ENCODE measurements at places on chromosomes 4 and X.

DNA sequence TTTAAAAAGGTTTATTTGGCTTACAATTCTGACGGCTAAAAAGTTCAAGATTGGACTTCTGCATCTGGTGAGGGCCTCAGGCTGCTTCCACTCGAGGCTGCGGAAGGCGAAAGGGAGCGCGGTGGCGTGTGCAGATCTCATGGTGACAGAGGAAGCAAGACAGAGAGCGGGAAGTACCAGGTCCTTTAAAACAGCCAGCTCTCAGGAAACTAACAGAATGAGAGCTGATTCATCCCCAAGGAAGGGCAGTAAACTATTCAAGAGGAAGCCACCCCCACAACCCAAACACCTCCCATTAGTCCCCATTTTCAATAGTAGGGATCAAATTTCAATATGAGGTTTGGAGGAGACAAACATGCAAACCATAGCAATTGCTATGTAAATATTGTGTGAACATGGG is 2144.2 kb upstream of the AGA start:
- no peak for DNase-seq

GRCh38 chr4:137274404-137274803 is 257.9 kb downstream of the PCDH18 start:
- no peak for DNase-seq

- DNase-seq: no peak
Observed at GRCh38 chr4:33425936-33426335, 2705.8 kb downstream of the PCDH7 start.

- DNase-seq: no peak
Observed at GRCh38 chr4:73576381-73576780, 43.9 kb downstream of the RASSF6 start.

GRCh38 chrX:118761939-118762707 is 34.7 kb downstream of the IL13RA1 start:
- DNase-seq: no peak

- DNase-seq: no peak
Observed at GRCh38 chr4:182823576-182823975, 93.6 kb downstream of the DCTD start.

- no peak for DNase-seq
Observed at GRCh38 chrX:63576533-63576932, 208.5 kb downstream of the ARHGEF9 start.

- DNase-seq: no peak
Observed at GRCh38 chr4:182288534-182288933, 45.3 kb downstream of the TENM3 start.

DNA sequence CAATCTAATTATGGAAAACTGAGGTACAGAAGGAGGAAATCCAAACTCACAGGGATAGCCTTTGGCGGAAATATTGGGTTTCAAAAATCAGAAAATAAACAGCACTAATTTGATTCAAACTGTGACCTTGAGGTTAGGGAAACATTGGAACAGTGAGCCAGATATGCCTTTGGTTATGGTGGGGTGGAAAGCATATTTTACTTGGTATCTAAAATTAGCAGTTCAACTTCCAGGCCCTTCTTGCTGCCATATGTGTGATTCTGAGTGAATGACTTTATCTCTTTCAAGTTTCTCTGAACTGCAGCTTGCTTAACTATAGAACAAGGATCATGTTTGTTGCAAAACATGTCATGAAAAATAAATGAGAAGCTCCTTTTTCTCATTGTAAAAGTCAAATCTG is 240.9 kb upstream of the VEGFC start:
- no peak for DNase-seq

DNA sequence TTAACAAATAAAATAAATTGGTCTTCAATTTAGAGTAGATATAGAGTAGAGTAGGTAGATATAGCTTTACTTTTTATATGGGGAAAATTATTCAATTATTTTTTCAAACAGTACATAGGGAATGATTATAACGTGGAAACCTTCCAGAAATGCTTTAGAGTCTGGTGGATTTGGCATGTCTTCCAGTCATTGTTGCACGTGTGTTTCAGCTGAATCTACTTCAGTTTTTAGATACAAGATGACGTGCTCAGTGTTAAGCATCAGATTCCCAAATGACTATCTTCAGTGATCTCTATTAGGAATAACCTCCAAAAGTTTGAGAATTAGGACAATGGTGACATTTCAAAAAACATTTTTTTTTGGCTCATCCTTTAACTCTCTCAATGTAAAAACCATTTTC is 616.9 kb downstream of the ANKRD50 start:
- no peak for DNase-seq

GRCh38 chr4:81566161-81566591 is 94.5 kb upstream of the RASGEF1B start:
- DNase-seq: no peak

- DNase-seq: no peak
Observed at GRCh38 chr4:22487328-22487727, 28.5 kb downstream of the ADGRA3 start.

DNA sequence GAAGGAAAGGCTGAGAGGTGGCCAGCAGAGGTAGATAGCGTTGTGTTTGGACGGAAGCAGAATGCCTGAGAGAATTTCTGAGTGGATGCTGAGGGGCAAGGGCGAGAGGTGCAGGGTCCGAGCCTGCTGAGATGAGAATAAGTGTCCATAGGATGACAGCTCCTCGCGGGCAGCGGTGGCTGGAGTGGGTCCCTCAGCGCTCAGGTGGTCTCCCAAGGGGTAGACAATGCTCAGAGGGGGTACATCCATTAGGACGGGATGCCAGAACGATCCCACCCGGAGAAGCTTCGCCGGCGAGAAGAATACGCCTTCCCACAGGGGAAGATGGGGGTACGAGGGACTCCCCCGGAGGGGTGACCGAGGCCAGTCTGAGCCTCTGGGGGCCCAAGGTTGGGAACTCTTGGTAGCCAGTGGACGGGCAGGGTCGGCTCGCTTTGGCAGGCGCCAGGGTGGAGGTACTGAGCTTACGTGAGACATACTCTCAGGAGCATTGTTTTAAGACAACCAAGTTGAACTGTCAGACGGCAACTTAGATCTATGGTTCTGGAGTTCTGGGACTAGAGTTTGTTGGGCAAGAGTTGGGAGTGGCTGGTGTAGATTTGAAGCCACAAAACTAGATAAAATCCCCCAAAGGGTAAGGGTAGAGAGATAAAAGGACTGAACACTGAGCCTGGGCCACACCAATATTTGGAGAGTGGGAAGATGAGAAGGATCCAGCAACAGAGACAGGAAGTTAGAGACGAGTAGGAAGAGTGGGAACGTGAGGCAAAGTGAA is 15.8 kb downstream of the BRCC3 start:
- no peak for DNase-seq

- no peak for DNase-seq
Observed at GRCh38 chrX:30851449-30851848, 37.6 kb downstream of the TAB3 start.

GRCh38 chrX:128287693-128288092 is 235.5 kb upstream of the ACTRT1 start:
- no peak for DNase-seq

DNA sequence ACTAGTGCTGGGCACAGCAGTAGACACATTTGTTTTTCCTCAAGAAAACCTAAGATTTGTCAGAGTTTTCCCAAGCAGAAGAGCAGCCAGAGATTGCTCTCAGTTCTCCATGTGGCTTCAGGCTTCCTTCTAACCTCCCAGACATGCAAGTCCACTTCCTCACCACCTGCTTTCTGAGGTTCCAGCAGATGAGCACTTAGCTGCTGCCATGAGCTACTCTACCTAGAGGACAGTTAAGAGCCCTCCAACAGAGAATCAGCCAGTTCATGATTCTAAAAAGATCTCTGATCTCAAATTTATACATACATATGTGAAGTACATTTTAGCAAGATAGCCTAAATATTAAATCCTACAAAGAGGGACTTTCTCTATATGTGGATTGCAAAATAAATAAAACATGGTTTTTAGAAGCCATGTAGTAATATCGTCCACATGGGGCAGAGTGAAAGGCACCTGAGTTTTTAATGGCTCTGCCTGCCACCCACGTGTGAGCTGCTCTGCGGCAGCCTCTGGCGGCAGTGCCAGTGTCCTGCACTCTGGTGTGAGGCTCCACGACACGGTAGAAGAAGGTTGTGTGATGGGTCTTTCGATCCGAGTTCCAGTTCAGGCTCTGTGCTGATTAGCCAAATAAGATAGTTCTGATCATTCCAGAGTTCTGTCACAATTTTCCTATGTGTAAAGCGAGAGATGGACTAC is 10.3 kb downstream of the CYP4V2 start:
- peak; percentile 51 for DNase-seq

- DNase-seq: no peak
Observed at GRCh38 chrX:148069759-148070503, 88.8 kb downstream of the FMR1NB start.

DNA sequence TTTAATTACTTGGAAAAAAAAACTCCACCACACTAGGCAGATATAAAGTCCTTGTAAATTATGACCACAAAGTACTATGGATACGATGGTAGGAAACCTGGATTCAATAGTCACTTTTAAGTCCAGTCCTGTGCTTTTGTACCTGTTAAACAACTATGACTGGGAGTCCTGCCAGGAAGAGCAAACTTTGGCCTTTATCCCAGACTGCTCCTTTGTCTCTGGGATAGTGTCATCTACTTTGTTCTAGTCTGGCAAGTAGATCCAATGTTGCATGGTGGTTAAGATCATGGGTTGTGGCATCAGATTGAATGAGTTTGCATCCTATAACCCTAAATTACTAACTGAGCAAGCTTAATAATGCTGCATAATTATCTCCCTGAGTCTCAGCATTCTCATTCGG is 175.3 kb upstream of the FGF13 start:
- DNase-seq: no peak

- DNase-seq: no peak
Observed at GRCh38 chr4:92516450-92516849, 212.7 kb downstream of the GRID2 start.

DNA sequence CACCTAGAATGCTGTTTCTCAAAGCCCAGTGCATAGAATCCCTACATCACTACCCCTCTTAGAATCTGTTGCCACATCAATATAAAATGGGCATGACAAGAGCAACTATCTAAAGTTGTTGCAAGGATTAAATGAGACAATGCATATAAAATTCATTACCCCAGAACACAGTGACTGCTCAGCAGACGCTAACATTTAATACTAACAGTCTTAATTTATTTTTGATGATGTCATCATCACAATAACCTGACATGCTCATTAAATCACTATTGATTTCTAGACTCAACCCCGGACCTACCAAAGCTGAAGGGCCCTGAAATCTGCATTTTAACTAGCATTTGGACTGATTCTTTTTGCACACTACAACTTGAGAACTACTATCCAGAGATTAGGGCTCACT is 3.9 kb downstream of the ARSJ start:
- DNase-seq: no peak

DNA sequence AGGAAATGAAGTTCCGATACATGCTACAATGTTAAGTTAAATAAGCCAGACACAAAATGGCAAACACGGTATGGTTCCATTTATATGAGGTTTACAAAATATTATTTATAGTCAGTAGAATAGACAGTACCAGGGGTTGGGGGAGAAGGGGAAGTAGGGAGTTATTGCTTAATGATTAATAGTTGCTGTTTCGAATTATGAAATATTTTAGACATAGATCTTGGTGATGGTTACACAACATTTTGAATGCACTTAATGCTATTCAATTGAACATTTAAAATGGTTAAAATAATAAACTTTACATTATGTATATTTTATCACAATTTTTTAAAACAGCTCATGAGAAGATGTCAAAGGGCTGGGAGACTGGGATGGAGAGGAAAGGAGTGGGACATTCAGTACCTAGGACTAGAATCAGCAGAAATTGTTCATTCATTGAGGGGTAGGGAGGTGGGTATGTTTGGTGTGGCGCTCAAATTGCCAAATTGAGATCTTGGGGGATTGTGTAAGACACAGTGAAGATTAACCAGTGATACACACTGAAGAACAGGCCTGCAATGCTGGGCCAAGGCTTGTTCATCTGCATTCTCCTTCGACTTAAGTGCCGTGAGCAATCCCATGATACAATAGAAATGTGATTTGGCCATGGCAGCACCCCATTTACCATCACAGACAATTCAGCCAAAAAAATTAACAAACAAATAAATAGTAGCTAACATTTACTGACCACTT is 165.6 kb upstream of the GALNT7 start:
- DNase-seq: no peak

- no peak for DNase-seq
Observed at GRCh38 chr4:186900984-186901383, 177.3 kb upstream of the FAT1 start.

DNA sequence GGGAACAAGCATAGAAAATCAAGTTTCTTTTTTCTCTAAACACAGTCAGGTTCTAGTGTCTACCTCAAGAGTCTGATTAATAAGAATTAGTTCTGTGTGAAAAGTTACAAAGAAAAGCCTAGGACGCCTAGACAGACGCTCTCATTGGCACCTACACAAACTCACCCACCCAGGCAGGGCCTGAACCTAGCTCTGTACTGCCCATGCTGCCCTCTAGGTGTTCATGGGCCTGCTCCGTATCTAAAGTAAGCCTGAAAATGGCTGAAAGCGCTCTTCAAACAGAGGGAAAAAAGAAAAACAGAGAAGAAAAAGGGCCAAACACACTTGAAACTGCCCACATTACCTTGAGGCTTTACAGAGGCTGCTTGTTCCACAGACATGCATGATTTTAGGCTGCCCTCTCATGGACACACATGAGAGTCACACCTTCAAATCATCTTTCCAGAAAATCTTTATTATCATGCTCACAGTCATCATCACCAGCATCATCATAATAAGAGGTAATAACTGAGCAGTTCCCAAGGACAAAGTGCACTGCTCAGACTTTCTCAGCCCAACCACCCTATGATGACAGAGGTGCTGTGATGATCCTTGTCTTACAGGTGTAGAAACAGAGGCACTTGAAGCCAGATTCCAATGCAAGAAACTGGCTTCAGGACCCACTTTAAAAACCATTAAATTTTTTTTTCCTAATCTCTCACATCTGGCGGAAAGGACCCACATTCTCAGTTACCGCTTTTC is 49.6 kb downstream of the MAP7D2 start:
- peak; percentile 41 for DNase-seq

DNA sequence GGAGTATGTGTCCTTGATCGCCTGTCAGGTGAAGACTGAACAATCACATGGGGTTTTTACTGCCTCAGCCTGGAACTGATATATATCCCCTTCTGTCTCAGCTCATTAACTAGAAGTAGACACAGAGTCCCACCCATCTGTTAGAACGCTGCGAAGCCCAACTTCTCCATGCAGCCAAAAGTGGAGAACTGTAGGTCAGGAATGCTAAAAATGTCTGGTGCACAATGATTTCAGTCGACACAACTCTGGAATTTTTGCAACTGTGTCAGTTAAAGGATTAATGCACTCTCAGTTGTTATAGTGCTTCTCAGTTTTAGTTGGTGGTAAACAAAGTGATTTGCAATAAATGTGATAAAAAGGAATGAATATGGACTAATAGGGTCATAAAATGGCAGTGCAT is 287.2 kb downstream of the INPP4B start:
- DNase-seq: peak; percentile 33

DNA sequence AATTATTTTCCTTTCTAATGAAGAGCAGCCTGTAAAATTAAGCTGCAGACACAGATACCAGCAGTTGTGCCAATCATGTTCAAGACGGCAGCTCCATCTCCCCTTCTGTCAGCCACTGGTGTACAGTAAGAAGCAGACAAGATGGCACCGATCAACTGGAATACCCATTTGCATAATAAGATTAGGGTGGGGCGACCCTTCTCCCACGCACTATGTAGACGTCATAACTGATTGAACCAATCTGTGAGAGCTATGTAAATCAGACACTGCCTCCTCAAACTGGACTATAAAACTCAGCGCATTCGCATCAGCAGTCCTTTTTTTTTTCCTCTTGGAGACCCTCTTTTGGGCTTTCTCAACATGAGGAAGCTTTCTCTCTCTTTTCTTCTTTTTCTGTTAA is 40.4 kb upstream of the INTS6L start:
- DNase-seq: no peak

GRCh38 chr4:128461291-128462102 is 173.9 kb upstream of the PGRMC2 start:
- peak; percentile 69 for DNase-seq

All from AG08395 (cell line).